ENCODE measurements at places on chromosomes 13 and 19.
A peak's percentile ranks its signal among the peaks of the same experiment; 100 is the strongest.

GRCh38 chr13:85132986-85133385 is 666.2 kb downstream of the SLITRK6 start:
- DNase-seq = no peak

- DNase-seq = peak; percentile 77
Measured at GRCh38 chr13:49935171-49936074, 717 bp downstream of the SPRYD7 start.

- peak; percentile 70 for DNase-seq
Measured at GRCh38 chr19:11377237-11377636, 2.8 kb downstream of the SWSAP1 start.

DNA sequence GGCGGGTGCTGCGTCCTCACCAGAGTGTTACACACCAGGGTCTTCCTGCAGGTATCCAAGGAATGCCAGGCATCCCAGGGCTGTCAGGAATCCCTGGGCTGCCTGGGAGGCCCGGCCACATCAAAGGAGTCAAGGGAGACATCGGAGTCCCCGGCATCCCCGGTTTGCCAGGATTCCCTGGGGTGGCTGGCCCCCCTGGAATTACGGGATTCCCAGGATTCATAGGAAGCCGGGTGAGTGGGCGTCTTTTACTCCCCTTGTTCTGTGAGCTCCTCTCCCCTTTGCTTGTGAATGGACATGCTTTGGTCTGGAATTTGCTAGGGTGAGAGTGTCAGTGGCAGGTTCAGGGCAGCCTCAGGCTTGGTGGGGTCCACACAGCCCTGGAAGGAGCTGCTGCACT is 75.9 kb downstream of the RAB20 start:
- DNase-seq = peak; percentile 62

GRCh38 chr13:73133531-73133930 is 74.7 kb downstream of the KLF5 start:
- DNase-seq = peak; percentile 40

GRCh38 chr13:79393564-79394249 is 12.3 kb downstream of the RBM26 start:
- DNase-seq = no peak

GRCh38 chr13:95540888-95541287 is 11.6 kb upstream of the CLDN10 start:
- DNase-seq = no peak

- DNase-seq = no peak
Measured at GRCh38 chr13:106234636-106235035, 300.8 kb downstream of the EFNB2 start.

- DNase-seq = no peak
Measured at GRCh38 chr19:52007451-52007805, 583 bp downstream of the ZNF615 start.

- DNase-seq = peak; percentile 81
Measured at GRCh38 chr19:42455621-42456081, 12.9 kb upstream of the CXCL17 start.

DNA sequence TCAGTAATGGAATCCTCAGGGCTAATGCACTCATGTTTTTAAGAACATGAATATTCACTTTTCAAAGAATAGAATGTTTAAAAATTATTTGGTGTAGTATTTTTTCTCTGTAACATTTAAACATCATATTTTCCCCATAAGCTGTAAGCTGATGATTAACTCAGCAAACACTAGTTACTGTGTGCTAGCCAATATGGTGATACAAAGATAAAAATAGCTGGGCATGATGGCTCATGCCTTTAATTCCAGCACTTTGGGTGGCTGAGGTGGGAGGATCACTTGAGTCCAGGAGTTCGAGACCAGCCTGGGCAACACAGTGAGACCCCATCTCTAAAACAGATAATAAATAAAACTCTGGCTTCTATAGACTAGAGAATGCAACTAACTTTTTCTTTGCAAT is 13.2 kb downstream of the RNF17 start:
- DNase-seq = no peak

GRCh38 chr13:49995625-49996101 is 1.2 kb upstream of the TRIM13 start:
- DNase-seq = no peak

DNA sequence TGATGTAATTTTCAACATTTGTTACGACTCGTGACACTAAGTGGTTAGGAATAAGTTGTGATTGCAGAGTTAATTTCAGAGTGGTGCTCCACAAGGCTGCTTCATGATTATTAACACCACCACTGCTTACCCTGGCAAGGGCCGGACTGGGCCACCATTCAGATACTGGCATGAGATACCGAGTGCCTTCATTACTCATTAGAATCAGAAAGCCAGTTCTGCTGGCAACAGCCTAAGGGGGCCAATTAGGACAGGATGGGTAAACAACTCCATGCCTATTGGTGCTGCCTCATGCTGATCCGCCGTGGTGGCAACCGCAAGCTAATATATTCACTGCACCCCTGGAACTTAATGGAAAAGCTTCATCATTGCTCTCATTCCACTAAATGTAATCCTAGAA is 575.1 kb downstream of the EFNB2 start:
- no peak for DNase-seq

- DNase-seq = peak; percentile 26
Measured at GRCh38 chr19:12841094-12841493, 2.8 kb downstream of the MAST1 start.

- DNase-seq = peak; percentile 82
Measured at GRCh38 chr19:42206871-42207755, 10.4 kb downstream of the DEDD2 start.

DNA sequence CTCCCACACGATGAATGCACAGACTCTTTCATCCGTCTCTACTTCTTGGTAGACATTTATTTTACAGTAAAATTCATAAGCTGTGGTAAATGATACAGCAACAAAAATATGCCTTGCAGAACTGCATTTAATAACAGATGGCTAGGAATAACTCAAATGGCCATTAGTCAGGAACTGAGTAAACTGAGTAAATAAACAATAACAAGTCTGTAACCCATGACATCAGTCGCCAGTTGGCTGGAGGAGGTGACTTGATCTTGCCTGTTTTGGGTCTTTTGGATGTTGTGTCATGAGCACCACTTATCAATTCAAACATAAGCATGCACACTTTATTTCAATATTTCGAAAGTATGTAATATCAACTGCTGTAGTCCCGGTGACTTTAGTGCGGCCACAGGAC is 632.6 kb upstream of the ARGLU1 start:
- no peak for DNase-seq

DNA sequence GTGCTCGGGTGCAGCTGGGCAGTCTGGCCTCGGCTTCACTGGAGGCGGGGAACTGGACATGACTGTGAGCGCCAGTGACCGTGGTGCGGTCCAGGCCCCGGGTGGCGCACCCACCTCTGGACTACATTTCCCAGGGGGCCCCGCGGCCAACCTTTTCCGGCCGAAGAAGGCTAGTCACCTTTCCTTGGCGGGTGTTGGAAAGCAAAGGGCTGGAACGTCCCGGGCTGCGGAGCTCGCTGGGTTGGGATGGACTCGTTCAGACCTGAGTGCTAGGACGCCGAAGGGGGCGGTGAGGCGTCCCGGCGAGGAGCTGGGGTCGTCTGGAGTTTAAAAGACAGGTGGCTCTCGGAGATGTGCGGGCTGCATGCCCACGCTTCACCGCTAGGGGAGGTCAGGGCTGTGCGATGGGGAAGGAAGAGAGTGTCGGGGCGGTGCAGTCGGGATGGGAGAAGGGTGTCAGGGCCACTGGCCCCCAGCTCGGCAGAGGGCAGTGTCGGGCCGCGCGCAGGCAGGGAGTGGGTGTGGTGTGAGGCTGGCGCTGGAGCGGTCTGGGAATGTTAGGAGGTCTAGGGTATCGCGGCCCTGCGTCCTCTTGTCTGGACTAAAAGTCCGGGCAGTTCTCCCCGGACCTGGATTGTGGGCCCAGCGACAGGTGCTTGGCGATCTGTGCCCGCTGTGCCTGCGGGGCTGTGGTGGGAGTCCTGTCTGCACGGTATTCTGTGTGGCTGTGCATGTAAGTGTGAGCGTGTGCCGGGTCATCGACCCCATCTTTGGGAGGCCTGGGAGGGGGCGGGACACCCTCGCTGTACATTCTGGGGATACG is 57.1 kb downstream of the ZNF568 start:
- DNase-seq = no peak

DNA sequence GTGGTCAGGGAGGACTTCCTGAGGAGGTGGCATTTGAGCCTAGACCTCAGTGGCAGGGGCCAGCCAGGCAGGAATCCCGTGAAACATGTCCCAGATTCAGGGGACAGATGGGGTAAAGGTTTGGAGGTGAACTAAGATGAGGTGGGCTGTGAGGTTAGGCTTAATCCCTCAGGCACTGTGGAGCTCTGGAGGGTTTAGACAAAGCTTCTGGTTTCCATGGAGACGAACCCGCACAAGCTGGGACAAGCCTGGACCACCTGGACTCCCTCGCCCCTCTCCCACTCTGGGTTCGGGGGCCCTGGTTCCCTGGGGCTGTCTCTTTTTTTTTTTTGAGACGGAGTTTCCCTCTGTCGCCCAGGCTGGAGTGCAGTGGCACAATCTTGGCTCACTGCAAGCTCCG is 15.7 kb downstream of the TJP3 start:
- DNase-seq = no peak

- no peak for DNase-seq
Measured at GRCh38 chr19:58570770-58571574, 2.2 kb downstream of the MZF1 start.

DNA sequence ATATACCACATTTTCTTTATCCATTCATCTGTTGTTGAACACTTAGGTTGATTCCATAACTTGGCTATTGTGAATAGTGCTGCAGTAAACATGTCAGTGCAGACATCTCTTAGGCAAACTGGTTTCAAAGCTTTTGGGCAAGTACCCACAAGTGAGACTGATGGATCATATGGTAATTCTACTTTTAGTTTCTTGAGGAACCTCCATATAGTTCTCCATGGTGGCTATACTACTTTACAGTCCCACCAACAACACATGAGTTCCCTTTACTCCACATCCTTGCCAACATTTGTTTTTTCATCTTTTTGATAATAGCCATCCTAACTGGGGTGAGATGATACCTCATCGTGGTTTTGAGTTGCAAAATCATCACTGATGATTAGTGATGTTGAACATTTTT is 8.5 kb downstream of the CYSLTR2 start:
- no peak for DNase-seq

- no peak for DNase-seq
Measured at GRCh38 chr13:85347251-85347650, 452.0 kb downstream of the SLITRK6 start.

GRCh38 chr13:34065928-34066327 is 248.0 kb downstream of the RFC3 start:
- no peak for DNase-seq

DNA sequence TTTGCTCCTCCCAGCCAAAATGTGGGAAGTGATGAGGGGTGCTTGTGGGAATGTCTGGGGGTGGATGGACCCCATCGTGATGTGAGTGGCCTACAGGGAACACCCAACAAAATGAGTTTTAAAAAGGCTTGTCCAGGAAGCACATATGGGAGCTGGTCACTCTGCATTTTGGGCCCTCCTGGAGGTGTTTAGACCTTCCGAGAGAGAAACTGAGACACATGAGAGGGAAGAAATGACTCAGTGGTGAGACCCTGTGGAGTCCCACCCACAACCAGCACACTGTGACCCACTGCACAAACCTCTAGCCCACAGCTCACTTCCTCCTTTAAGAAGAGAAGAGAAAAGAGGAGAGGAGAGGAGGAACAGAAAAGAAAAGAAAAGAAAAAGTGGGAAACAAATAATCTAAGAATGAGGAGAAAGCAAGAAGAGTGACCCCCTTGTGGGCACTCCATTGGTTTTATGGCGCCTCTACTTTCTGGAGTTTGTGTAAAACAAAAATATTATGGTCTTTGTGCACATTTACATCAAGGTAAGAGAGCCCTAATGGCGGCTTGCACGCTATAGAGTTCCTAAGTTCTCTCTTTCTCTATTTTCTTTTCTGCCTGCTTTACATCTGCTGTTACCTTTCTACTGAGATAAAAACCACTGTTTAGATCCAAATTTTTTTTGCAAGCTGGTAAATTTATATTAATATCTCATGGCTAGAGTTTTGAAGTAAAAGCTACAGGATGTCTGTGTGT is 13.3 kb upstream of the LILRB1 start:
- no peak for DNase-seq

DNA sequence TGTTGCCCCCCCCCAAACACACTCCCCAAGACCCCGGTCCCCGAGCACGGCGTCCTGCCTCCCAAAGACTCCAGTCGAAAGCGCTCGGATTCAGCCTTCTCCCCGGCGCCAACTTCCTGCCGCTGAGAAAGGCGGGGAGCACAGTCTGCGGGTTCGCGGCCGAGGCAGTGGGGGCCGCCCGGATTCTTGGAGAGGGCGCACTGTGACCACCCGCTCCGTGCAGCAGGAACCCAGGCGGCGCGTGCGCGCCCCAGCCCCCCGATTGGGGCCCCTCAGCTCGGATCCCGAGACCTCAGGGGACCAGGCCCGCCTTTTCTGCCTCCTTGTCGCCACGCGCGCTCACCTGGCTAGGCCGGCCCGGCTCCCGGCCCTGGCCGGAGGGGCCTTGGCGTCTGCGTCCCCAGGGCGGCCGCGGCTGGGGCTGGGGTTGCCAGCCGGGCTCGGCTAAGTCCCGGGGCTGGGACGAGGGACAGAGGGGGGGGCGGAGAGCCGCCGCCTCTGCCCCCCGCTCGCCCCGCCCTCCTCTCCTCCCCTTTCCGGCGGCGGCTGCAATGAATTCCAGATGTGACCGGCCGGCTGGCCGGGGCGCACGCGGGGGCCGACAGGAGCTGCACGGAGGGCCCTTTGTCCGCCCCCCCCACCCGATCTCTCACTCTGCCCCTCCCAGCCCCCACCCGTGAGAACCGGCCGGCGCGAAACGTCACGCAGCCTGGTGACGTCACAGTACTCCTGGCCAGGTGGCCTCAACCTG is at the start of gene S1PR2:
S1PR2 (minus strand) TSS at position 471 of the 751 bp plus-strand sequence. CDS start 6,426 bp downstream, outside the sequence.
- DNase-seq = no peak

GRCh38 chr13:23354520-23354919 is 79.0 kb downstream of the SACS start:
- no peak for DNase-seq

GRCh38 chr13:67742478-67742877 is 512.3 kb upstream of the PCDH9 start:
- DNase-seq = no peak

DNA sequence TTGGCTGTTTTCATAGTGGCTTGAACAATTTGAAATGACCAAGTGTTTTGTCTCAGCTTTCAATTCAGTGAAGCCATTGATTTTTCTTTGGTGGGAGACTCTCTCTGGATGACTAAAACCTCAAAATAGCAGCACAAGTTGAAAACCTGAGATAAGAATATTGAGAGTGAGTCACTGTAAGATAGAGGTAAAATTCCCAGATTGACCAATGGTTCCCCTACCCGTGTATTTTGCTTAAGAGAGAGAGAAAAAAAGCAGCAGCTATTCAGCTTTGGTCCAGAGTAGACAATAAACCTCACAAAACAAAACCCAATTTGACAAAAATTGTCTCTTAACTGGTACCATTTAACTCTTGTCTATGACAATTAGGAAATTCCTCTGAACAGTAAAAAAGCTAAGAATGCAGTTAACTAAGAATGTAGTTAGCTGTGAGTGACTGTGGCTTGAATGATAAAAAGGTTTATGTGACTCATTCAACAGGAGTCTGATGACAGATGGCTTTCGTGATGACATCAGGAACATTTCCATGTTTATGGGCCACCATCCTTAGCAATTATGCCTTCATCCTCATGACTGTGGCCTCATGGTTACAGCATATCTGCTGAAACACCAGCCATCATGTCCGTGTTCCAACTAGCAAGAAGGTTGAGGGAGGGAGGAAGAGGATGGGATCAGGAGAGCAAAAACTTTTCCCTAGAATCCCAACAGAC is 356.9 kb downstream of the NDFIP2 start:
- peak; percentile 38 for DNase-seq

Measured in NCI-H226 (cell line).